CD14-positive monocyte (primary cell): ENCODE measurements at places on chromosomes 7 and 10. TPM values are rescaled to one million over a fixed set of nuclear protein-coding genes. Genes with fewer than 3 reads are reported as not detected.

Gene GATAD1
- 7.6 TPM for polyA plus RNA-seq

DNA sequence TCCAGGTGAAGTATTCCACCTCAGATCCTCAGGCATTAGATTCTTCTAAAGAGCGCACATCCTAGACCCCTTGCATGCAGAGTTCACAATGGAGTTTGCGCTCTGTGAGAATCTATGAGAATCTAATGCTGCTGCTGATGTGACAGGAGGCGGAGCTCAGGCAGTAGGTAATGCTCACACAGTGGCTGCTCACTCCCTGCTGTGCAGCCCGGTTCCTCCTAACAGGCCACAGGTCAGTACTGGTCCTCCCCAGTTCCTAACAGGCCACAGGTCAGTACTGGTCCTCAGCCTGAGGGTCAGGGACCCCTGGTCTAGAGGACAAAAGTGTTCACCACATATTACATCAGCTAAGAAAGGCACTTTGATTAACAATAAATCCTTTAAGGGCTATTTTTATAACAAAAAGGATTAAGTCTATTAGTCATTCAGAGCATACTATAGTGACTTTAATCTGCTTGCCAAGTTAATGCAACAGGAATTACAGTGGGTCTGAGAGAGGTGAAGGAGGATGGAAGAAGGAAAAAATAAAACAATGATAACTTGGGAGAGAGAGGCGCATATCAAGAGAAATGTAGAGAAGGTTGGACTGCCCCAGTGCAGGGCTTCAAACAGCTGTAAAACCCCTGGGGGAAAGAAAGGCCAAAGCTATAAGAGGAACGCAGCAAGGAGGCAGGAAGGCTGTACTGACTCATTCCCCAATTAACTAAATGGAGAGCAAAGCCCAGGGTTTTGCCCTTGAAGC is 49.2 kb downstream of the CUL2 start:
- no peak overlapping the region for H3K4me3 ChIP-seq
- DNase-seq = no peak
- H3K36me3 ChIP-seq = peaks cover 78% of the 10 kb centered on the region
- H3K4me1 ChIP-seq = no peaks in the 10 kb centered on the region
- no peaks in the 10 kb centered on the region for H3K27me3 ChIP-seq
- H3K27ac ChIP-seq = no peak overlapping the region

GRCh38 chr7:24908166-24908565 is 71.8 kb downstream of the OSBPL3 start:
- peaks cover 18% of the 10 kb centered on the region for H3K4me1 ChIP-seq
- H3K4me3 ChIP-seq = no peak overlapping the region
- no peaks in the 10 kb centered on the region for H3K36me3 ChIP-seq
- H3K27ac ChIP-seq = no peak overlapping the region
- DNase-seq = no peak
- H3K27me3 ChIP-seq = no peaks in the 10 kb centered on the region

- DNase-seq = no peak
- H3K27me3 ChIP-seq = peaks cover 74% of the 10 kb centered on the region
- peaks cover 43% of the 10 kb centered on the region for H3K4me1 ChIP-seq
- H3K36me3 ChIP-seq = no peaks in the 10 kb centered on the region
- H3K27ac ChIP-seq = no peak within 1 kb of the TSS
Measured at GRCh38 chr7:29563590-29564495, at the start of gene PRR15. Gene PRR15, plus strand, starts transcription at chr7:29563835. Its CDS starts 2,495 bp downstream, at chr7:29566330.

GRCh38 chr10:68989317-68989990 is 851 bp downstream of the KIFBP start:
- peaks cover 12% of the 10 kb centered on the region for H3K36me3 ChIP-seq
- H3K27me3 ChIP-seq = no peaks in the 10 kb centered on the region
- peaks cover 21% of the 10 kb centered on the region for H3K4me1 ChIP-seq
- H3K4me3 ChIP-seq = peak overlapping the region; percentile 97
- peak overlapping the region; percentile 34 for H3K27ac ChIP-seq

GRCh38 chr7:26198781-26199169 is 1.8 kb downstream of the HNRNPA2B1 start:
- DNase-seq = no peak
- peaks cover 45% of the 10 kb centered on the region for H3K4me1 ChIP-seq
- H3K27me3 ChIP-seq = no peaks in the 10 kb centered on the region
- H3K36me3 ChIP-seq = peaks cover 34% of the 10 kb centered on the region
- H3K4me3 ChIP-seq = peak overlapping the region; percentile 99
- H3K27ac ChIP-seq = peak overlapping the region; percentile 93

- H3K27ac ChIP-seq = no peak overlapping the region
- H3K36me3 ChIP-seq = no peaks in the 10 kb centered on the region
Measured at GRCh38 chr10:89382757-89383156, 4.9 kb downstream of the IFIT1B start.

DNA sequence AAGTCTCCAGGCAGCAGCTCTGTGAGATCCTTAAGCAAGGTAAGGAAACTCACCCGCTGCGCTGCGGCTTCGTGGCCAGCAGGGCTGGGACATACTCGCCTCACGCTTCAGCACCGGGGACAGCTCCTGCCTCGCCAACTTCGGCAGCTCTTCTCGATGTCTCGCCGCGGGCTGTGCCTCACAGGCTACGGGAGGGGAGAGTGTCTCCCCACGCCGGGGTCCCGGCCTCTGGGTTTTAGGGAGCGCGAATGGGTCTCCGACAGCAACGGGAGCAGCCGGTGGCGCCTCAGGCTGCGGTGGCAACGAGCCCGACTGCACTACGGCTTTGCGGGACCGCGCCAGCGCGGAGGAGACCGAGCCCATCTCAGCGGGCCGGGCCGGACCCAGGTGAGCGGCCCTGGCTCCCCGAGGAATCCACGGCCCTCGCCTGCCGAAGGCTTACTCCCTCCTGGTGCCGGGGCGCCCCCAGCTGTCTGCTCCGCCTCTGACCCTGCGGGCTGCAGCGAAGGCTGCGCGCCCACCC is 62.4 kb downstream of the LSM5 start:
- H3K4me1 ChIP-seq = no peaks in the 10 kb centered on the region
- H3K27me3 ChIP-seq = peaks cover 28% of the 10 kb centered on the region
- no peak overlapping the region for H3K4me3 ChIP-seq
- H3K36me3 ChIP-seq = no peaks in the 10 kb centered on the region

- H3K27ac ChIP-seq = no peak overlapping the region
- no peaks in the 10 kb centered on the region for H3K36me3 ChIP-seq
- no peaks in the 10 kb centered on the region for H3K4me1 ChIP-seq
- H3K4me3 ChIP-seq = no peak overlapping the region
Measured at GRCh38 chr7:91082852-91083495, 181.3 kb upstream of the FZD1 start.

Gene ANKRD61
- polyA plus RNA-seq = not detected

DNA sequence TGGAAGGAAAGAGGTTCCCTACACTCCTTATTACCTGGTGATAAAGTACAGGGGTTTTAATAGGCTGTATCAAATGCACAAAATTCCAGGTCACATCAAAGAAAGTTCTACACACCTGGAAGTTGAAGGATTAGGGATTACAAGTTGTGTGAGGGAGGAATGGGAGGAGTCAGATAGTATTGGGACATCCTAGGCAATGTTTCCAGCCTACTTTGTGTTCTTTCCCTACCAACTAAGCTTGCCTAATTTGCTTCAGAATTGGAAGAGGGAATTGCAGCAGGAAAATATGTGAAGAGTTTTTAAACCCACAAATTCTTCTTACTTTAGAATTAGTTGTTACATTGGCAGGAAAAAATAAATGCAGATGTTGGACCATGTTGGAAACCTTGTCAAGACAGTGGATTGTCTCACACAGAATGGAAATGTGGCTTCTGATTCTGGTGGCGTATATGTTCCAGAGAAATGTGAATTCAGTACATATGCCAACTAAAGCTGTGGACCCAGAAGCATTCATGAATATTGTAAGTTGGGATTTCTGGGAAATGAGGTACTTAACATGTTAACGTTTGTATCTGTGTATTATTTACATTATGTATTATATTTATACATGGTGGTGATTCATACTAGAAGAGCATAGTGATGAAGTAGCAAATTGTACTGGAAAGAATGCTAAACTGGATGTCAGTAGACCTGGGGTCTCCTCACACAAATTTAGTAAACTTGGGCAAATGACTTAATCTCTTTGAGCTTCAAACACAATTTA is at the start of gene LIPM:
Gene LIPM (plus strand): TSS at position 208 of the 763 bp plus-strand sequence. CDS start 167 bp downstream, at position 375.
- H3K4me3 ChIP-seq = no peak within 1 kb of the TSS
- no peak for DNase-seq
- H3K4me1 ChIP-seq = no peaks in the 10 kb centered on the region

Gene CALCR
- polyA plus RNA-seq = not detected in 2 replicates

Gene SFTPA2
- not detected in 2 replicates for polyA plus RNA-seq

DNA sequence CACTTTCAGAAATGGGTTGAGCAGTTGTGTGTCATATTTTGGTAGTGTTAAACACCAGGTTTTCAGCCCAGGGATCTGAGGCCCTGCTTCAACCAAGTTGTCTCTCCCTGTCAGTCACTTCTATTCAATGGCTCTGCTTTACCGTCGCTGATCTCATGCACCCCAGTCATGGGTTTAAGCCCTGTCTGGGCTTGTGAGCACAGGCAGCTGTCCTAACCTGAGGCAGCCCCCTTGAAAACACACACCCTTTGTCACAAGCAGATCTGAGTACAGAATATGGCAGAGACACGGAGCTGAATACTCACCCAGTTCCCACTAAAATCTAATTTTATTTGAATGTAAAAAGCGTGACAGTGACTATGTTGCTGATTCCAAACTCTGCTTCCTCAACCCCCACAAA is 110.6 kb upstream of the GLI3 start:
- DNase-seq = no peak
- H3K4me3 ChIP-seq = no peak overlapping the region
- H3K27ac ChIP-seq = no peak overlapping the region
- H3K27me3 ChIP-seq = no peaks in the 10 kb centered on the region
- H3K36me3 ChIP-seq = no peaks in the 10 kb centered on the region

Gene BHLHA15
- not detected for polyA plus RNA-seq

DNA sequence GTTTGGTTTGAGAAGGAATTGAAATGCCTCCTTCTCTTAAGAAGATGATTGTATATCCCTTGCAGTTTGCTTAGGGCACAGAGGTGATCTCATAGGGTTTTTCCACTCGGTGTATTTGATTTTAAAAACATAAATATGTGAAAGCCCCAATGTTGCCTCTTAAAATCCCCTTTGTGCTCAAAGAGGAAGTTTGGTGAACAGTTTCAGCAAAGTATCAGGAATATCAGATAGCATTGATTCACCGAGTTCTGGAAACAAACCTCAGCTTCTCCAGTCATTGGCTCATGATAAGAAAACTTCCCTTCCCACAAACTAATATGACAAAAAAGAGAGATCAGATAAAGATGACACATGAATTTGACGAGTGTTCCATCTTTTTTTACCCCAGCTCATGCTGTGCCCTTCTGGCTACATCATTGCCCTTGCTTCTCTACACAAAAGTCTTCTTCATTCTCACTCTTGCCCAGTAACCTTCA is 20.1 kb upstream of the SMNDC1 start:
- no peak overlapping the region for H3K27ac ChIP-seq
- H3K4me1 ChIP-seq = no peaks in the 10 kb centered on the region
- no peaks in the 10 kb centered on the region for H3K27me3 ChIP-seq
- no peak overlapping the region for H3K4me3 ChIP-seq
- DNase-seq = peak; percentile 25

Gene SLC16A9
- polyA plus RNA-seq = not detected

DNA sequence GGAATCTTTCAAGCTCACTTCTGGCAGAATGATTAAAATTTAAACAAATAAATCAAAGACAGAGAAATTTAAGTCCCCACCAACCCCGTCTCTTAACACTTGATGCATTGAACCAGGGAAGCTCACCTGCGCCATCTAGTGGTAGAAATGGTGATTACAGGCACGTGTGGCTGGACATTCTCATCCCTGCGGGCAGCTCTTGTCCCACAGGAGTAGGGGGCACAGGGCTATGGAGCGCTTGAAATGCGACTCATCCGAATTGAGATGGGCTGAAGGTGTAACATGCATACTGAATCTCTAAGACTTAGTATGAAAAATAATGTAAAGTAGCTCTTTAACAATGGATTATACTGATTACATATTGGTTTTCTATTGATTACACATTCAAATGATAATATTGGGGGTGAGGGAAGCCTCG is 24.8 kb upstream of the SLIT1 start:
- no peaks in the 10 kb centered on the region for H3K27me3 ChIP-seq
- no peaks in the 10 kb centered on the region for H3K4me1 ChIP-seq
- H3K27ac ChIP-seq = no peak overlapping the region
- H3K4me3 ChIP-seq = no peak overlapping the region
- no peaks in the 10 kb centered on the region for H3K36me3 ChIP-seq
- peak; percentile 57 for DNase-seq

Gene GJD4
- polyA plus RNA-seq = not detected
